Spleen (tissue), 13 donors: ENCODE measurements at places on chromosomes 3 and 15.
A peak's percentile ranks its signal among the peaks of the same experiment; 100 is the strongest.

DNA sequence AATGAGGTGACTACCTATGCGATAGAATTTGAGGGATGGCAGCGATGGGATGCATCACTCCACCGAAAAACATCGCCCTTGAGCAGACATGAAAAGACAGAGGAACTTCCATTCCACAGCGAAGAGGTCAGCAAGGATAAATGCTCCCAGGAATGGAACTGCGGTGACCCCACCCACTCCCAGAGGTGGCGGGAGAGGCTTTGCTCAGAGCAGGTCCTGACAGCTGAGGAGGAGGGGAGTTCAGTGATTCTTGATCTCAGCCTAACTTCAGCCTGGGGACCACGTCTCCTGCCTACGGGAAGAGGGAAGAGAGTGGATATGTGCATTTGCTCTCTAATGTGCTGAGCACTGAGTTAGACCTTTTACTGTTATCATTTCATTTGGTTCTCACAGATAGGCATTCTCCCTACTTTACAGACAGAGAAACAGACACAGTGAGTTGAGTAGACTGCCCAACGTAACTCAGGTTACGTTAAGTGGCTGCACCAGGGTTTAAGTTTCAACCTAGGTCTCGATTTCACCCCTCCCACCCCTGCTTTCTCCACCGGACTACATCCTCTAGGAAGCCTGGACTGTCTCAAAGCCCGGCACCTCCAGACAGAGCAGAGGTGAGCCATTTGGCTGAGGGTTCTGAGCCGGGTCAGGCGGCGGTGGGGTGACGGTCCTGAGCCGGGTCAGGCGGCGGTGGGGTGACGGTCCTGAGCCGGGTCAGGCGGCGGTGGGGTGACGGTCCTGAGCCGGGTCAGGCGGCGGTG, 170.0 kb downstream of the RAB11A start:
- DNase-seq: no peak

DNA sequence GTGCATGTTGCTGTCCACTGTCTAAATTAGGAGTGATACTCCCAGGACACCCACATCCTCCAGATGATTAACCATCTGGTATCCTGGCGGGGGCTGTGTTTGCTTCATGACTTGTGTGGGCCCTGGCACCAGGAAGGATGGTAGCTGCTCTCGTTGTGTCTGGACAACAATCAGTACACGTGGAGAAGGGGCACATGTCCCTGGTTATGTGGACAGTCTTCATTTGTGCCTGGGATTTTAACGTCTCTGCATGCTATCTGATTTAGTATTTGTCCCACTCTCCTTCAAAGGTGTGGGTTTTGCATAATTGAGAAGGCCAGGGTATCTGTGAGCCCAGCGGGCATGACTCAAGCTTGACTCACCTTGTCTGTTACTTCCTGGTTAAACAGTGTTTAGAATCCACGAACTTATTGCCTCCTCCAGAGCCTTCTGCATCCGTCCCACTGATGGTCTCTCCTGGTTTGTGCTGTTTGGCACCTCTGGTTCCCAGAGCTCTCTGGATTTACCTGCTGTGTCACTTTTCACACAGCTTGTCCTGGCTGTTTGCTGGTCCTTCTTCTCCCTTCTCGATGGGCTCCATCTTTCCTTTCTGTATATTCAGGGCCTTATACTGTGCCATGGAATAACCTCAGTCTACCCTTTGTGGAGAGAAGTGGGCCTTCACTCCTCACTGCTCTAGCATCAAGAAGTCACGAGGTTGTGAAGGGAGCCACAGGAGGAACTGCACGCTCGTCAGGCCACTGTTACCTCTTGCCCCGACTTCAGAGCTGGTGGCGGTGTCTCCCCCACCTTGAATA, 32.5 kb downstream of the ARNT2 start:
- peak; percentile 32 for DNase-seq

DNA sequence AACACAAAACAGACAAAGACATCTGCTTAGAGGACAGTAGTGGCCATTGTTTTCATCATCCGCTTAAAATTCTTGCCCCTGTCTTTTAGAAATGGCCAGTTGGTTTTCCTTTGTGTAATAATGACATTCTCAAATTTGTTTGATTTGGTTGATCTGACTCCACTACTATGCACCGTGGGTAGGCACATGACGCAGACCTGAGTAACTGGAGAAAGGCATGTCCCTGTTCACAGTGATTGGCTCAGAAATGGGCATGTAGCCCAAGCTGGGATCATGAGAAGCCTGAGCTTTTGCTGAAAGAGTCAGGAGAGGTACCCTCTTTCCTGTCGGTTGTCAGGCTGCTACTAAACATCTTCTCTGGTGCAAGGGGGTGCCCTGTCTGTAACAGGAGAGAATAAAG, 36.6 kb upstream of the MAGI1 start:
- DNase-seq: no peak

- no peak for DNase-seq
Measured at GRCh38 chr3:130640027-130640426, 106.6 kb downstream of the PIK3R4 start.

DNA sequence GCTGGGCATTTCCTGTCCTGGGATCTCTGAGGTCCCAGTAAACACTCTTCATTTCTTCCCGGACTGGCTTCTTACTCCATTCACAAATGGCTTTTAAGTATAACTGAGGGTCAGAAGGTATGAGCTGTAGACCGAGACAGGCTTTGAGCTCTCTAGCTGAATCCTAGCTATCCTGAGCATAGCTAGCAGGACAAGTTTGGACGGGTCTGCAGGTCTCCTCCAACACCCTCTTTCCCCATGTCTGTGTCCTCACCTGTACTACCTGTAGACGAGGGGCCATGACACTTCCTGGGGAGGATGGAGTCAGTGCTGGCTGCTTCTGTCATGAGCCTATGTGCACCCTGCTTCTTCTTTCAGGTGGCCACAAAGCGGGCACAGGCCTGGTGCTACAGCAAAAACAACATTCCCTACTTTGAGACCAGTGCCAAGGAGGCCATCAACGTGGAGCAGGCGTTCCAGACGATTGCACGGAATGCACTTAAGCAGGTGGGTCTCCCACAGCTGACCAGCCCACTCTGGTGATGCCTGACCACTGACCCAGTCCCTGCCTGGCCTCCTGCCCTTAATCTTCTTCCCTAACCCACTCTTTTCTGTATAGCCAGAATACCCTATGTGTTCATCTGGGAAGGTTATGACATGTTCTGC, 72.1 kb upstream of the ACAD9 start:
- no peak for DNase-seq

GRCh38 chr3:67882981-67883380, 228.6 kb upstream of the SUCLG2 start:
- DNase-seq: no peak

- DNase-seq: no peak
Measured at GRCh38 chr3:138009476-138010272, at the start of gene CLDN18. Gene CLDN18, plus strand, starts transcription at chr3:138010165. Its CDS starts 61 bp downstream, at chr3:138010226.

- no peak for DNase-seq
Measured at GRCh38 chr15:100718075-100718980, 115.9 kb downstream of the ASB7 start.

DNA sequence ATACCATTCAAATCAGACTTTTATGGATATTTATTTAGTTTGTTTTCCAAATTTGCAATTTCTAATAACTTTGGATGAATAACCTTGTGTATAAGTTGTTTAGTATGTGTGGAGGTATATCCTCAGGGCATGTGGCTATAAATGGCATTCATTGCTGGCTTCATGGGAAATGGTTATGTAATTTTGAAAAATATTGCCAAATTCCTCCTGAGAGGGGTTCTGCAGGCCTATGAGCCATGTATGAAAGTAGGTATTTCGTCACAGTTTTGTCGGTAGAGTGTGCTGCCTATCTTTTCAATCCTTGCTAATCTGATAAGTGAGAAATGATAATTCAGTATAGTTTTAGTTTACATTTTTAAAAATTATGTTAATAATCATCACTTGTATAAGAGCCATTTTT, 256.4 kb upstream of the ZNF385D start:
- no peak for DNase-seq

DNA sequence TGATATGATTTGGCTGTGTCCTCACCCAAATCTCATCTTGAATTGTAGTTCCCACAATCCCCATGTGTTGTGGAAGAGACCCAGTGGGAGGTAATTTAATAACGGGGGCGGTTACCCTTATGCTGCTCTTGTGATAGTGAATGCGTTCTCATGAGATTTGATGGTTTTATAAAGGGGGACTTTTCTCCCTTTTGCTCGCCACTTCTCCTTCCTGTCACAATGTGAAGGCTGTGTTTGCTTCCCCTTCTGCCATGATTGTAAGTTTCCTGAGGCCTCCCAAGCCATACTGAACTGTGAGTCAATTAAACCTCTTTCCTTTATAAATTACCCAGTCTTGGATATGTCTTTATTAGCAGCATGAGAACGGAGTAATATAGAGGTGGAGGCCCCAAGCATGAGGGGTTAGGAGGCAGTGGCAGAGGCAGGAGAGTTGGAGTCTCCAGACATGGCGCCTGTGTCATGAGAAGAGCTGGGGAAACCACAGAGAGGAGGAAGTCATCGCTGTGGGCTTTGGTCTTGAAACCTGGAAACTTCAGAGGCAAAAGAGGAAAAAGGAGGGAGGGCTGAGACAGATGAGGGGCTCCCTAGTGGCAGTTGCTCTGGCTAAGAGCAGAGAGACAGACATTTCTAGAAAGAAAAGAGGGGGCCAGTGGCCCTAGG, 107.8 kb upstream of the VEPH1 start:
- DNase-seq: no peak

DNA sequence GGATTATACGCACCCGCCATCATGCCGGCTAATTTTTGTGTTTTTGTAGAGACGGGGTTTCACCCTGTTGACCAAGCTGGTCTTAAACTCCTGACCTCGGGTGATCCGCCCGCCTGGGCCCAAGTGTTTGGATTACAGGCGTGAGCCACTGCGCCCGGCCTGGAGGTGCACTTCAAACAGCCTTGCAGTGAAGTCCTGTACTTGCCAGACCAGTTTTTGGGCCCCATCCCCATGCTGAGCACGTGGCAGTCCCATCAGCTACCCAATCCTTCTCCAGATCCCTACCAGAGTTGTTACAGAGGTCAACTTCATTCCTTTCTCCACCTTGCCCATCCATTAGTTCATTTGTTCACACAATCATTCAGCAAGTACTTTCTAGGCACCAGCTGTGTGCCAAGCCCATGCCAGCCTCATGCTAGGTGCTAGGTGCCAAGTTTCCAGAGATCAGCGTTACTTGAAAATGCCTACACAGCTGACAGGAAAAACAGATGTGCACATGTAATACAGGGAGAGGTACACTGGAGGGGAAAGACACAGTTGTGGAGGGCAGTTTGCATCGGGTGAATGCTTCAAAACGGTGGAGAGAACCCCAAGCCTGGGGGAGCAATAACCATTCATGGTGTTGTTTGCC, 2.2 kb downstream of the DNAH1 start:
- no peak for DNase-seq

DNA sequence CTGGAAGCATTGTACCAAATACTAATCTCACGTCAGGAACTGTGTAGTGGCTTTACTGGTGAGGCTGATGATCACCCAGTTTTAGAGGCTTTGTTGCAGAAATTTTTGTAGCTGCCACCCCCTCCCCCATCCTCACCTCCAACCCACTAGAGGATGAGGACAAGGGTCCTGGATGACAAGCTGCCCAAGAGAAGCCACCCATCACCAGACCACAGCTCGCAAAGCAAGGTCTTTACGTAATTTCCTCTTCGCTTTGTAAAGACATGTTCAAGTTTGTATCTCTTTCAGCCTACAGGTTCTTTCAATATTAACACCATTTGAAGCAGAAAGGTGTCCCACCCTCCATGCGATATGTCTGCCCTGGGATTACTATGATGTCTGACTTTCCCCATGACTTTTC, 74.2 kb downstream of the LDHAL6B start:
- DNase-seq: no peak

DNA sequence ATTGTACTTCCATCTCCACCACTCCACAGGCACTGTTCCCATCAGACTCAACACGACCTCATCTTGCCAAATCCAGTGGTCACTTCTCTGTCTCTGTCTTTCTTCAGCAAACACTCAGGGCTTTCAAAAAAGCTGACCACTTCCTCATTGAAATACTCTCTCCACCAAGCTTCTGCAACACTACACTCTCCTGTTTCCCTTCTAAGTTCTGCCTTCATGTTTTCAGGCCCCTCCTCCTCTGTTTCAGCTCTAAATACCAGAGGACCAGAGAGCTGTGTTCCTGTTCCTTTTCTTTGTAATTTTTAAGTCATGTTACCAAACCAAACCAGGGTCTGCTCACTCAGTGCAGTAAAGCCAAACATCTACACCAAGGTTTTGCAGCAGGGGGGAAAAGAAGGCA, 33.8 kb upstream of the ACP3 start:
- no peak for DNase-seq

DNA sequence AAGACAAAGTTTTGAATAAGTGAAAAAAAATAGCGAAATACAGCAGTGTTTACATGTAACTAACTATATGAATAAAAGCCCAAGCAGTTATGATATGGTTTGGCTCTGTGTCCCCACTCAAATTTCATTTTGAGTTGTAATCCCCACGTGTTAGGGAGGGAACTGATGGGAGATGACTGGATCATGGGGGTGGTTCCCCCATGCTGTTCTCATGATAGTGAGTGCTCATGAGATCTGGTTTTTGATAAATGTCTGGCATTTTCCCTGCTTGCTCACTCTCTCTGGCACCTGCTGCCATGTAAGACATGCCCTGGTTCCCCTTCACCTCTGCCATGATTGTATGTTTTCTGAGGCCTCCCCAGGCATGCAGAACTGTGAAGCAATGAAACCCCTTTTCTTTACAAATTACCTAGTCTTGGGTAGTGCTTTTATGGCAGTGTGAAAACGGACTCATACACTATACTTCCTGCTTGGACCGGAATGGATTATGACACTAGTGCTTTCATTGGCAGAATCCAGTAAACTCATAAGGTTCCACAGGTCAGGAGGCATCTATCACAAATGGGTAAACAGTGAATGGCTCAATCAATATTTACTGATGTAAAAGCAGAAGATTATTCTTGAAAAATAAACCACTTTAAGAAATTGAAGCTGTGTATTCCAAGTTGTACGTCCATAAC, 192.1 kb downstream of the CBLB start:
- no peak for DNase-seq

GRCh38 chr15:32730677-32731654, 13.2 kb downstream of the GREM1 start:
- no peak for DNase-seq

GRCh38 chr3:10798600-10799367, 17.2 kb upstream of the SLC6A11 start:
- DNase-seq: no peak

GRCh38 chr3:30871720-30872119, 22.7 kb downstream of the GADL1 start:
- DNase-seq: no peak

- DNase-seq: no peak
Measured at GRCh38 chr3:150218236-150218635, 189.9 kb upstream of the TSC22D2 start.

- DNase-seq: no peak
Measured at GRCh38 chr3:120855665-120856437, 52.2 kb upstream of the STXBP5L start.

DNA sequence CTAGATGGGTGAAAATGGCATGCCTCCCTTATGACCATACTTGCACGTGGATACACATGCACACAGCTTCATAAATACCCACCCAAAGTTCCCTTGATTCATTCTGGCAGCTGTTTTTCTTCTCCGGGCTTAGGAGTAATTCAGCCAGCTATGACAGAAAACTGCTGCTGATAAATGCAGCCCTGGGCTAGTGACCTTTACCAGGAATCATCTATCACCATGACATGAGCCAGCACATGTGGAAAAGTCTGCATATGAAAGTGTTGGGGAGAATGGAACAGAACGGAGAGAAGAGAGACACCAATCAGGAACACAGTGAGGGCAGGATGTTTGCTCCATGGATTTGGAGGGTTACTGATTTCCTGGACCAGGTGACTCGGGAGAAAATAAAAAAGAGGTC, 706.3 kb downstream of the PDCD6IP start:
- DNase-seq: no peak
